ENCODE measurements at places on chromosomes 16 and 17.

DNA sequence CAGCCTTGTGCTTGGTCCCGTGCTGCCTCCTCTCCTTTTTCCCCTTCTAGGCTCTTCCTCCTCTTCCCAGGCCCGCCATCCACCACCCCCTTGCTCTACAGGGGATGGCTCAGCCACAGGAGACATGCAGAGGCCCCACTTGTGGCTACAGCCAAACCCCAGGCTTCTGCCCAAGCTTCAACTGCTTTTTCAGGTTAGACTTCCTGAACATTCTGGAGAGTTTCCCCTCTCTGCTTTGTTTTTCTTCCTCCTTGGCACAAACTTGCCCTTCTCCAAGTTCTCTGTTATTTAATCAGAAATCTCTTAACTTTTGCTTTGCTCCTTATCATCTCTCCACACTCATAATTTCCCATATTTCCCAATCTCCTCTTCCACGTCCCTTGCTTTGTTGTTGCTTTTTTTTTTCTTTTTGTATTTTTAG lies 18.3 kb upstream of the HAS3 start:
- no peak for DNase-seq

GRCh38 chr16:14378131-14378551 lies 251.9 kb downstream of the PARN start:
- DNase-seq, result no peak

- no peak for DNase-seq
Measured at GRCh38 chr16:18816286-18816685, 14.9 kb upstream of the ARL6IP1 start.

- DNase-seq, result no peak
Measured at GRCh38 chr17:58279736-58280479, 827 bp downstream of the MPO start.

GRCh38 chr17:81187120-81187519 lies 21.1 kb upstream of the AATK start:
- DNase-seq, result no peak

DNA sequence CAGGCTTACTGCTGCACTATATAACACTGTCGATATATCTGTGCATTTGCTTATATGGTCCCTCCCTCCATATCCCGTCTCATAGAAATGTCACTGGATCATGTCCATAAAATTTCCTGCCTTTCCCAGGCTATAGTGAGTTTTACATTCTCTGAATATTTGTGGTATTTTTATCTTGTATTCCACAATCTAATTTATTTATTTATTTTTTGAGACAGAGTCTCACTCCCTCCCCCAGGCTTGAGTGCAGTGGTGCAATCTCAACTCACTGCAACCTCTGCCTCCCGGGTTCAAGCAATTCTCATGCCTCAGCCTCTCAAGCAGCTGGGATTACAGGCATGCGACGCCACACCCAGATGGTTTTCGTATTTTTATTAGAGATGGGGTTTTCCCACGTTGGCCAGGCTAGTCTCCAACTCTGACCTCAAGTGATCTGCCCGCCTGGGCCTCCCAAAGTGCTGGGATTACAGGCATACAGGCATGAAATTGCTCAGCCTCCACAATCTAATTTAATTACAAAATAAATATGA lies 12.9 kb downstream of the TRIM37 start:
- no peak for DNase-seq

DNA sequence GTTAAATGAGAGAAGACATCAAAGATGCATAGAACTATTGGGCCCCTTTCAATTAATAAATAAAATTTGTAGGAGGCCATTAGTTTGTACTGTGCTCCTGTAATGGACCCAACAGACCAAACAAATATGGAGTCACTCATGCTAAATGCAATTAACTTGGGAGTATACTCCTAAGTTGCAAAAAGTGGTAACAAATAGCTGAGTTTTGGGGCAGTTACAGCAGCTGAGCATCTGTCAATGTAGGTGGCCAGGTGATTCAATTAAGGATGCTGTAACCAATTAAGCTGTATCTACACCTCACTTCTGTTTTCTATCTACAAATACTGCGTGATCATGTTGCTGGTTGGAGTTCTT lies 34.9 kb downstream of the WNT9B start:
- DNase-seq, result no peak

DNA sequence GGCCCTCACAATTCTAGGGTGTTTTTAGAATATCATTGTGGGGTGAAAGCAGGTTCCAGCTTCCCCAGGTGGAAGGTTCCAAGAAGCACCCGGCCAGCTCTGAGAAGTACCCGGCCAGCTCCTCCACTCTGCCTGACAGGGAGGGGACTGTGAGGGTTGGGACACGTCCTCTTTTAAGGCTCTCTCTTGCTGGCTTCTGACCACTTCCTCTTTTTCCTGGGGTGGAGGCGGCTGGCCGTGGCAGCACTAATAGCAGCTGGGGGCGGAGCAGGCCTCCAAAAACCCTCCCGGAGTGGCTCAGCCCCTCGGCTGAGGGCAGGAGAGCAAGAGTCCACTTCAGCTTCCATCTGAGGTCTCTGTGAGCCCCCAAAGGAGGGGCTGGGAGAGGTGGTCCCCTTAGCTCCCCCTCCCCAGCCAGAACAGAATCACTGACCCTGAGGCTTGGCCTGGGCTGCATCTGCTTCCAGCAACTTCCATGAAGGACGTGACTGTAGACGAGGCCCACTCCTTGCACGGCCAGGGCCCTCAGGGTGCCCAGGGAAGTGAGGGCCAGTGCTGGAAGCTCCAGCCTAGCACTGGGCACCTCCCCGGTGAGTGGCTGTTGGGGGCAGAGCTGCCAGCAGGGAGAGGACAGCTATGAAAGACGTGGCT lies 26.7 kb upstream of the PLCG2 start:
- DNase-seq, result no peak

DNA sequence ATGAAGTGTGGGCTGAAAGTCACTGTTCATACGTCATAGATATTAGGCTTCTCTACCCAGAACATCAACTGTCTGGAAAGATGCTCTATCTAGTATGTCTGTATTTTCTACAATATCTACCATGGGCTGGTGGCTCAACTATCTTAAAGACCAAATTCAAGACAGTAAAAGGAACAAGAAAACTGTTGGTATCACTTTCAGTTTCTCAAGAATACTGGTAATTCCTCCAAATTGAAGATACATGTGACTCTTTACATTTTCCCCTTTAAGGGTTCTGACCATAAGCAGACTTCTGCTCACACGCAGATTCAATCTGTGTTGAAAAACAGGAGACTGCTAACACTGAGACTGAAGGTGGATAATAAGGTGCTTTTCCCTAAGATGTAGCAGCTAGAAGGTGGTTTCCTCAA lies 24.2 kb downstream of the XPO6 start:
- DNase-seq, result no peak

GRCh38 chr16:54098247-54098646 lies 188.3 kb downstream of the IRX3 start:
- no peak for DNase-seq

GRCh38 chr16:1696863-1697262 lies 9.1 kb upstream of the MAPK8IP3 start:
- DNase-seq, result no peak

GRCh38 chr17:7929158-7930023 lies at the start of gene KCNAB3:
Gene KCNAB3 (minus strand): TSS chr17:7929856. CDS start chr17:7929435, 421 bp downstream.
- DNase-seq, result peak; percentile 61

DNA sequence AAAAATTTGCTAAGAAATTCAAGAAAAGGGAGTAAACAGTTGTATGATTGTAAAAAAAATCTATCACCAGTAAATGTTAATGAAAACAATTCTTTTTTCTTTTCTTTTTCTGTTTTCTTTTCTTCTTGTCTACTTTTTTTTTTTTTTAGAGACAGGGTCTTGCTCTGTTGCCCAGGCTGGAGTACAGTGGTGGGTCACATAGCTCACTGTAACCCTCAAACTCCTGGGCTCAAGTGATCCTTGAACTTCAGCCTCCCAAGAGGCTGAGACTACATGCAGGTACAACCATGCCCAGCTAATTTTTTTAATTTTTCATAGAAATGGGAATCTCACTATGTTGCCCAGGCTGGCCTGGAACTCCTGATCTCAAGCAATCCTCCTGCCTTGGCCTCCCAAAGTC lies 57.2 kb upstream of the SIAH1 start:
- no peak for DNase-seq

GRCh38 chr16:17986991-17987390 lies 349.5 kb downstream of the NPIPA8 start:
- no peak for DNase-seq

GRCh38 chr17:8776881-8777280 lies 18.5 kb upstream of the SPDYE4 start:
- no peak for DNase-seq

DNA sequence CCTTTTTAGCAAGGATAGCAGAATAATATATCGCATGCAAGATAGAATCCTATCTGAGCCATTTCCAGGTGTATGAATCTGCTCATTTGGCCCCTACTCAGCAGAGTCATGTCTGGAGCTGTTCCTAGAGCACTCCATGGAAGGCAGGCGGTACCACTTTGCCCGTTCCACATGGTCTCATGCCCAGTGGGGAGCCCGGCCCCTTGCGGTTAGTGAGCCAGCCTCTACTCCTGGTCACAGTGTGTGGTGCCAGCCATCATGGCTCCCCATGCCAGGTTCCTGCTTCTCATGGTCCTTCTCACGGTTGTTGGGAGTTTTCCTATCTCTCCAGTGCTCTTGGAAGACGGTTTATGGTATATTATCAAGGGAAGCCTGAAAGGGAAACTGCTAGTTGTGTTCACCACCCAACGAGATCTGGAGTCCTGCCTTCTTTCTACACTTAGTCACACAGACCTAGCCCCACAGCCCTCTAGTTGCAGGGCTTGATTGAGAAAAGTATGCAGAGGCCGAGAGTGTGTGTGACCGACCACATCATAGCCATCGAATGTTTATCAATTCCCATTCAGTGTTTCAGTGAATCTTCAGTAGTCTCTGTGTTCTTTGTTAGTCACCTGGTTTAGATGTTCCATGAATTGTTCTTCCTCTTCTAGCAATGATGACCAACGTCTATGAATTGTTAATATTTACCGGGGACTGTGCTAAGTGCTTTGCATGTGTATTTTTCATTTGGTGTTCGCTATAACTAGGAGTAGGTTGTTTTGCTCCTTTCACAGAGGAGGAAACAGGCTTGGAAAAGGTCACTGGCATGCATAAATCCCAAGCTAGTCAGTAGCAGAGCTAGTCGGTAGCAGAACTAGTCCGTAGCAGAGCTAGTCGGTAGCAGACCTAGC lies 9.6 kb downstream of the JPT2 start:
- no peak for DNase-seq

GRCh38 chr16:71473891-71474290 lies 11.8 kb upstream of the ZNF23 start:
- DNase-seq, result no peak

DNA sequence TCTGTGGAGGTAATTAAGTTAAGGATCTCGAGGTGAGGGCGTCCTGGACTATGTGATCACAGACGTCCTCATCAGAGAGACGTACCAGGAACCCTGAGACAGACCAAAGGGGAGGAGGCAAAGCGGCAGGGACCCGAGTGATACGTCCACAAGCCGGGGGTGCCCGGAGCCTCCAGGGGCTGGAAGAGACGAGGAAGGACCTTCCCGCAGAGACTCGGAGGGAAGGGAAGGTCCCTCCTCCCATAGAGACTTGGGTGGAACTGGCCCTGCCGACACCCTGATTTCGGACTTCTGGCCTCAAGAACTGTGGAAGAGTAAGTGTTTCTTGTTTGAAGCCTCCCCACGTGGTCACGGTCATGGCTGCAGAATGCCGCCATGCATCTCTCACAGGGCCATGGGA lies 30.8 kb downstream of the LMF1 start:
- no peak for DNase-seq

DNA sequence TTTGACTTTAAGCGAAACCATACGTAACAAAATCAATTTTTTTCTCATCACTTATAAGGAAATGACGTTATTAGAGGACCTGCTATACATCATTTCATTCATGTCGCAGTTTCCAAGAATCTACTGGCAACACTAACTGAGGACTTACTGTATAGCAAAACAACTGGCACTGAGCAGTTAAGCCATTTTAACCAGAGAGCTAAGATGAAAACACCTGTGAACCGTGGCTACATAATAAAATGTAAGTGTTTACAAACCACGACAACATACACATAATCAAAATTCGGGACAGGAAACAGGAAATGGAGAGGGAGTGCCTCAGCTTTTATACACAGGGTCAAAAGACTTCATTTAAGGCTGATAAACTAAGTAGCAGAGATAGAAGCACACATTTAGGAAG lies 29.5 kb downstream of the METTL16 start:
- no peak for DNase-seq

DNA sequence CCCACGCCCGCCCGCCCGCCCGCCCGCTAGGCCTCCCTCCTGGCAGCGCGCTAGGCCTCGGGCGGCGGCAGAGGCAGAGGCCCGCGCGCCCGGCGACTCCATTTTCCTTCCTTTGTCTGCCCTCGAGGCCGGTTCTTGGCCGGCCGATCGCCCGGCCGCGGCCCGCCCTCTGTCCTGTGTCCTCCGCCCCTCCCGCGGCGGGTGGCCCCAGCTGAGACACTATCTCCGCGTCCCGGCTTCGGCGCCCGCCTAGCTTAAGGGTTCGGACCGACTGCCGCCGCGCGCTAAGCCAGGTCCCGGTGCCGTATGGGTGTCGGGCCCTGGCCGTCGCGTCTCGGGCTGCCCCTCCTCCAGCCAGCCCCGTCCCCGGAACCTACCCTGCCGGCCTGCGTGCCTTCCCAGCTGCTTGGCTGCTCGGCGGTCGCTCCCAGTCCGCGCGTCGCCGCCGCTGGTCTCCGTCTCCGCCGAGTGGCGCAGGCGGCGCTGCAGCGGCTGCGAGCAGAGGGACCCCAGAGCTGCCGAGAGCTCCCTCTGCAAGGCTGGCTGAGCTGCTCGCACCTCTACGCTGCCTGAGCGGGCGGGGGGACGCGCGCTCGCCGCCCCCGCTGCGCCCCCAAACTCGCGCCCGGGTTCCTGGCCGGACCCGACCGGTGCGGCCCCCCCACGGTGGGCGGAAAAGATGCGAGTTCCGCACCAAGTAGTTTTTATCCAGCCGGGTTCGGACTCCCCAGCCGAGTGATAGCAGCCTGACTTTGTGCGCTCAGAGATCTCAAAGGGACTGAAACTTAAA lies 787 bp downstream of the CTCF start:
- DNase-seq, result peak; percentile 48

GRCh38 chr17:39194985-39195524 lies 2.4 kb downstream of the CACNB1 start:
- DNase-seq, result no peak

GRCh38 chr16:84209989-84210388 lies 19.0 kb downstream of the ADAD2 start:
- DNase-seq, result no peak

- no peak for DNase-seq
Measured at GRCh38 chr16:72969812-72970211, 78.1 kb downstream of the ZFHX3 start.

DNA sequence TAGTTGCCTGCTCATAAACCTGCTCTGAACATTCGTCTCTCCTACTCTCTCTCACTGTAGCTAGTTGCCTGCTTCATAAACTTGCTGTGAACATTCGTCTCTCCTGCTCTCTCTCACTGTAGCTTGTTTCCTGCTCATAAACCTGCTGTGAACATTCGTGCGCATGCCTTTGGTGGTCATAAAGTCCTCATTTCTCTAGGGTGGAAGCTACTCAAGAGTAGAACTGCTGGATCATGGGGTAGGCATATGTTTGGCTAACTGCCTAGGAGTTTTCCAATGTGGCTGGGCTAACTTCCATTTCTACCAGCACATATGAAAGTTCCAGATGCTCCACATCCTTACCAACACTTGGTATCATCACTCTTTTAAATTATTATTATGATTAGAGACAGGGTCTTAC lies 174.6 kb upstream of the RPH3AL start:
- no peak for DNase-seq

Measured in T follicular helper cell (primary cell).